Cerebellum (tissue), 4 donors: ENCODE measurements at places on chromosomes 2 and 18. TPM values are rescaled to one million over a fixed set of nuclear protein-coding genes. Genes with fewer than 3 reads are reported as not detected.
A peak's percentile ranks its signal among the peaks of the same experiment; 100 is the strongest.

DNA sequence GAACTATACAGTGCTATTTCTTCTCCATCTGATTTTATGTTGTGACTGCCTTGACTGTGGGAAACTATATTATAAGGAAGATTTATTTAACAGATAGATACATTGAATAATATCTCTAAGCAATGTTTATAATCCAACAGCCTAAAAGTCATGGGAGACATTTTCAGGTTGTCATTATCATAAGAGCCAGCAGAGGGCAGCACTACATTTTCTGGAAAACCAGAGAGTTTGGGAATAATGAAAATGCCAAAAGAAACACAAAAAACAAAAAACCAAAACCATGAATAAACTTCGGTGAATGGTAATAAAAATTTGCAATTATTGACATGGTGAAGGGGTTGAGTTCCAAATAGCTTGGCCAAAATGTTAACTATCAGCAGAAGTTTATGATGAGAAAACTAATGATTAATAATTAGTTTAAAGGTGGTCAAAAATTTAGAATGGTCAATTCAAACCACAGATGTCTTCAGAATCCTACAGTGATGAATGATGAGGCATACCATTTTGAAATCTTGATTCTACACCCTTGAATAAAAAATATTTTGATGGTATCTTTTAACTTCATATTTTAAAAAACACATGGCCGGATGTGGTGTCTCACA is 4.7 kb downstream of the EEF1B2 start:
- DNase-seq, result peak; percentile 47

Gene C1QL2
- total RNA-seq, result 0.27 TPM

DNA sequence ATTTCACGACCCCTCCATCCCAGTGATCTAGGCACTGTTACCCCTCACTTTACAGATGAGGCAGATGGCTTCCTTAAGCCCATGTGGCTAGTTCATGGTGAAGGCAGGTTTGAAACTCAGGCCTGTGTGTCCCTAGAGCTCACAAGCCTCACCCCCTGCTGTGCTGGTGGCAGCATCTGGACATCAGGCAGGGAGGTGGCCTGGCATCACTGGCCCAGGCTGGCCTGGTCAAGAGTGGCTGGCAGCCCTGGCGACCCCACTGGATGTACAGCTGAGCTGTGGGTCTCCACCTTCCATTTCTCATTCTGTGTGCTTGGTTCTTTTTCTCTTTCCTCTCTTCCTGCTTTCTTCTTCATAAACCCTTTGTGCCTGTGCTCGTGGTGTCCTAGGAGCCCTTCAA is 56.3 kb downstream of the BOLA3 start:
- DNase-seq, result no peak

Gene SPP2
- not detected for total RNA-seq

Gene MLPH
- total RNA-seq, result 1.2 TPM

Gene SERPINB10
- not detected for total RNA-seq

Gene CXCR1
- total RNA-seq, result not detected

GRCh38 chr2:199230091-199230490 is 227.6 kb downstream of the SATB2 start:
- no peak for DNase-seq

Gene NT5C1B
- total RNA-seq, result 0.09 TPM

Gene CRYGD
- 1.9 TPM for total RNA-seq

Gene KLHL41
- 2.6 TPM for total RNA-seq
